ENCODE measurements at places on chromosomes 3 and 15.

DNA sequence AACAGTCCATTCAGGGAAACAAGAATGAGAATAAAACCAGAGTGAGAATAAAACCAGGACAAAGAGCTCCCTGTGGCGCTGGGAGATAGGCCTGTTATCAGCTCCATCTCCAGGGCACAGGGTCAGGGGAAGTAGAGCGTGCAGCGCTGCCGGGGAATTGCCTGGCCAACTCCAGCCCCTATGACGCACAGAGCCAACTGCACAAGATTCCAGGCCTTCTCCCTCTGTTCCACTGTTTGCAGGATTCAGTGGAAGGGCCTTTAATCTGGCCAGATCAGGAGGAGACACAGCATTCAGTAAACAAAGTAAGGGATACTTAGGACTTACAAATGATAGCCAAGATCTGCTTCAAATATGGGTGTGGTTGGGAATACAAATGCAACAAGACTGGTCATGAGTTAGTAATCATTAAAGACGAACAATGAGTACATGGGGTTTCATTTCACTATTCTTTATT lies 49.4 kb downstream of the ITGB5 start:
- DNase-seq = no peak

GRCh38 chr3:153980252-153980590 lies 141.0 kb upstream of the ARHGEF26 start:
- DNase-seq = no peak

DNA sequence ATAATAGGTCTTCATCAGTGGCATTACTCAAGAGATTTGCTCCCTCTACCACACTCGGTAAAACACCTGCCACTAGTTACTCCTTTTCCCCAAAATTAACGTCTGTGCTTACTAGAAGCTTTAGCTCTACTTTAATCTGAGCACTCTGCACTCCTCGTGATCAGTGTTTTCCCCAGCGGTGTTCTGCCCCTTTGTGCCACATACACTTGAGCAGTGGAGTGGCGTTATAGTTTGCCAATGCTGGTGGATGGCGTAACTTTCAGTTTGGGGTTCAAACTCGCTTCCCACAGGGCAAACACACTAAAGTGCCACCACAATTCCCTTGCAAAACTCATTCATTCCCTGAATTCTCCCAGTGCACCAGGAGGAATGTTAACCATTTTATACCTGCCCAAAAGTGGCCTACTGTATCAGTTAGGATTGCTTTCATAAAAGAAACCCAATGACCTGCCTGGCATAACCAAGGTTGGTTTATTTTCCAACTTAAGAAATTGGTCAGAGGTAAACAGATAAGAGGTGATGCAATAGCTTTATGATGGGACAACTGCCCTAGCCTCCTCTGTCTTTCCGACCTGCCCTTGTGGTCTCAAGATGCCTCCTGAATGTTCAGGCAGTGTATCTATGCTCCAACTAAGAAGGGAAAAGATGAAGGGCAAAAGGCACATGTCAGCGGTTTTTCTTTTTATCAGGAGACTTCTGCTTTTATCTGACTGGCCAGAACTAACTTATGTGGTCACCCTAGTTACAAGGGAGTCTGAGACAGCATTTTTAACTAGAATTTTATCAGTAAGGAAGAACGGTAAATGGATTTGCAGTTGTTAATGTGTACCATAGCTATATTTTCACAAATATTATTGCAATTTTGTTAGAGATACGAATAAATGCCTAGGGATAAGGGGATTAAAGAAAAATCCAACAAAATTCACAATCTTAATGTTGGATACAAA lies 83.9 kb downstream of the FSIP1 start:
- peak; percentile 15 for DNase-seq

DNA sequence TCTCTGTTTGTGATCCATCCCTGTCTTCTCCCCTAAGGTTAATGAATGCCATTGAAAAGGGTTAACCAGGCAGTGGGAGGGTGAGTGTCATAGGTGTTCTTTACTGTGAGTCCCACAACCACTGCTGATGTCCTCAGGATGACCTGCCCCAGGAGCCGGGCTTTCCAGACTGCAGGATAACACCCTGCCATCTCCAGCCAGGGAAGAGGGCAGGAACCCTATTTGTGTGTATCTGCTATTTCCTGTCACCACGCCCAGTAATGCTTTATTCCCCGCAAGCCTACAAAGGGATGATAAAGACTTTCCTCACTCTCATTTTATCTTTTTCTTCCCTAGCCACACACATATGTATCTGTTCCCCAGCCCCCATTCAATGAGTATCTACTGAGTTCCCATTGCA lies 15.6 kb upstream of the CTXND1 start:
- no peak for DNase-seq

GRCh38 chr3:60199306-60199705 lies 1051.9 kb downstream of the FHIT start:
- DNase-seq = no peak

DNA sequence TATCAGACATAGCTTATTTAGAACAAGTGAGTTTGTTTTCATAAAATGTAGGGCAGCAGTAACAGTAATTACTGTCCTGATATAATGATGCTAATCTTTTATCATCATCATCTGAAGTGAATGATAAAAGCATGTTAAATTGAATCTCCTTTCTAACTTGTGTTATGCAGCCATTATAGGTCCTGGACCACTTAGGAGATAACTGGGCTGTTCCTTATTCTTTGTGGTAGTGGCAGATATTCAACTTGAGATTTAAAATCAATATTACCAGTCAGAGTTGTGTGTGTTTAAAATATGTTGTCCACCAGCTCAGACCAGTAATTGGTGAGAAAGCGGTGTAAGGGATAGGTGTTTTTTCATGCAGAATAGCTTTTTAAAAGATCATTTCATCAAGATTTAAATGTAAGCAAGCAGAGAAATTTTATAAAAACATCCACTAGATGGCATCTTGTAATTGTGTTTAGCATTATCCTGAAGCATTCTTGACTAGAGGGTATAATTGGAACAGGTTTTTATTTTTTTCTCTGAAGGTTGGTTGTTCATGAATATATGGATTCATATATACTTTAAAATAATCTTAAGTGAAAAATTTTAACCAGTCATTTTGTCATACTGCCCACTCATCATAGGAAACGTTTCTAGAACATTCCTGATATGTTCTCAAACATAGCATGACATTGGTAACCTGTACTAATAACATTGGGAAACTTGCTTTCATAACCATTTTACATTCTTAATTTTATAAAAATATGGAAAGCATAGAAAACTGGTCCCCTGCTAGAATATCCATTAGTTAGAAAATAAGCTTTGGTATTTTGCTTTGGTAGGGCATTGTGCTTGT lies 153.9 kb downstream of the BBX start:
- peak; percentile 46 for DNase-seq

- DNase-seq = peak; percentile 99
These were observed at the start of gene APEH for GRCh38 chr3:49673715-49674496. Gene APEH, plus strand, starts transcription at chr3:49674351. Its CDS starts 51 bp downstream, at chr3:49674402.

DNA sequence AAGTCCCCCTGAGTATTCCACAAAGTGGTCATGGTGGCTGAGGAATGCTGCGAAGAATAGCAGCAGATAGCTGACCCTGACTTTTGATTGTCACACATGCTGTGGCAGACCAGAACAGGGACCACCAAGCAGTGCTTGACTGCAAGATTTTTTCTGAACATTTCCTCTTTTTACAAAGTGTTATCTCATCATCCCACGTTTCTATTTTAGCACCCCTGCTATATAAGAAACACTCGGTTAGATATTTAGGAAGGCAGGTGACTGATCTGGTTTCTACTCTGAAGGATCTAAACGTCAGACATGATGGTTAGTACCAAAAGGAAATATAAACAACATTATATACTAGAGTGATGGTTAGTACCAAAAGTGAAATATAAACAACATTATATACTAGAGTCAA lies 9.1 kb downstream of the SLC25A26 start:
- peak; percentile 26 for DNase-seq

GRCh38 chr3:5184499-5184898 lies 3.0 kb upstream of the EDEM1 start:
- DNase-seq = no peak

DNA sequence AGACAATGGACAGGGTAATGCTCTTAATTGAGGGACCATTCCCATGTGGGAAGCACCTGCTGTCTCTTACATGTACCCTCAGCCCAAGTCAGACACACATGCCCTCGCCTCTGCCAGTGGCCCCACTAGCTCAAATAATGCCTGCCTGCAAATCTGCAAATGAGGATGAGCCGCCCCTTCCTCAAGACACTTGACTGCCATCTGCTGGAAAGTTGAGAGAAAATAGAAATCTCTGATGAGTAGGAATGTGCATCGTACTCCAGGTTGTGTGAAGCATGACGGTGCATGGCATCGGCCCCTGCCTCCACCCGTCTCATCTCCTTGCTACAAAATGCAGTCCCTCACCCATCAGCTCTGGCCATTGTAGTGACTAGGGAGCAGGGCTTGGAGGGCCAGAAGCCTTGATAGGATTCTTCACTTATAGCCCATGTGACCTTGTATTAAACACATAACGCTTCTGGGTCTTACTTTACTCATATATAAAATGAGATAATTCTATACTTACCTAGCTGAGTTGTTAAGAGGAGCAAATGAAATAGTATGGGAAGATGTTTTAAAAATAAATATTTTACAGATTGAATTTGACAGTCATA lies 6.3 kb upstream of the SCN5A start:
- DNase-seq = peak; percentile 69

GRCh38 chr3:9898467-9899241 lies 4.0 kb upstream of the IL17RE start:
- no peak for DNase-seq

DNA sequence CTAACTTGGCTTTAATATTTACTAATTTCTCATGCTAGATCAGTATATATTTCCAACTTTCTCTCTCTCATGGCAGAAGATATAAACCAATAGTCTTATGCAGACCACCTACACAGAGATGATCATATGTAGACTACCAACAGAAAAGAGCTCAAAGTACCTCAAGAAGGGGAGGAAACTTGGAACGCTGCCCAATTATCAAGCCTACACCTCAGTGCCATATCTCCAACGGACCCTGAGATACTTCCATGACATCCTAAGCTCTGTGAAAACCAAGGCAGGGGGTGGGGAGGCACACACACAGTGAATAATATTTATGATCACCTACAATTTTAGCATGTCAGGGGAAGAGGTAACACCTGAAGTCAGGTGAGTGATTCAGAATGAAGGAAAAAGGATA lies 100.6 kb downstream of the STAG1 start:
- DNase-seq = no peak

- DNase-seq = no peak
These were observed 48.8 kb downstream of the ACAP2 start for GRCh38 chr3:195394024-195394423.

DNA sequence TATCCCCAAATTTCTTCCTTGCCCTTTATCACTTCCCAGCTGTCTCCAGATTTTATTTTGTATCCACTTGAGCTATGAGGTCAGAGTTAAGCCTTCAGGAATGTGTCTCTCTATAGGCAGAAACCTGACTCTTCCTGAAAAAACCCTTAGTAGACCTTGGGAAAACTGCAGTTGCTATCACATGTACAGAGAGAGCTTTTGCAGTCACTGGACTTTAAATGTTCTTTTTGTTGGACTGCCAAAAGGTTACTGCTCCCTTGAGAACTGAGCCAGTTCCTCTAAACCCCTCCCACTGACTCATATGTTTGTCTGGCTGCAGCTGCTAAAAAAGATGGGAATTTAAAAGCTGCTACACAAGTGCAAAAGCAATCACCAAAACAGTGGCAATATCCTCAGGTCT lies 169.1 kb upstream of the CCDC54 start:
- DNase-seq = peak; percentile 4

DNA sequence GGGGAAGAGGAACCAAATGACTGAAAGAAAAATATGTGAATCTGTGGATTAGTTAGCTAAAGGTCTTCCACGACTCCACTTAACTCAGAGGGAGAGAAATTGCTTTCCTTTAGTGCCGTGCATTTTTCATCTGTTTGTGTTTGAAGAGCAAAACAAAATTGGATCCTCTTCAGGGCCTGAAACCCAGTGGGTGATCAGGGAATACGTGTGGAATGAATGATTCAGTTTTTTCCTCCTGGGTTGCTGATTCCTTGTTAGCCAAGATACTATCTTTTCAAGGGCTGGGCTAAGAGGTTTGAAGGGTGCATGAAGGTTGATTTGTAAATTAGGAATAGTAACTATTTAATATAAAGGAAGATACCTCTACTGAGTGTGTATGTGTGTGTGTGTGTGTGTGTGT lies 61.0 kb downstream of the TPRG1 start:
- DNase-seq = no peak

DNA sequence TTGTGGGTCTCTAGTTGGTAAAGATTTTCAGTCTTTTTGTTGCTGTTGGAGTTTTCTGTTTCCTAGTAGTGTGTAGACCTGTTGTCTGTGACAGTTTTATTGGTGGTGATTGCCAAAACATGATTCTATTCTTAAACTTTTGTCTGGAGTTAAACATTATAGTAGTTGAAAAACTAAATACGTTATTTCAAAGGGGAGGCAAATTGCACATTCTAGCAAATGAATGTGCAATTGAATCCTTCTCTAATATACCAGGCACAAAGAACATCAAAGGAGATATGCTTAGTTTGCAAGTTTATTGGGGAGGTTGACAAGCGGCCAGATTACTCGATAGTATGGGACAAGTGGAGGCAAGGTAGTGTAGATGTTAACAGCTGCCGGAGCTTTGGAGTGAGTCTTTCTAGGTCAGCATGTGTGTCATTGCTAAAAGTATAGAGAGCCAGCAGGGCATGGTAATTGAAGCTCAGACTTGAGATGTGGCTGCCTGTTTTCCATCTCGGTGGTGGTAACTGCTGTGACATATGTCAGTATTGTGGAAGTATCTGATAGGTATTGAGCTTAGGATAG lies 20.6 kb downstream of the CHD2 start:
- DNase-seq = no peak

DNA sequence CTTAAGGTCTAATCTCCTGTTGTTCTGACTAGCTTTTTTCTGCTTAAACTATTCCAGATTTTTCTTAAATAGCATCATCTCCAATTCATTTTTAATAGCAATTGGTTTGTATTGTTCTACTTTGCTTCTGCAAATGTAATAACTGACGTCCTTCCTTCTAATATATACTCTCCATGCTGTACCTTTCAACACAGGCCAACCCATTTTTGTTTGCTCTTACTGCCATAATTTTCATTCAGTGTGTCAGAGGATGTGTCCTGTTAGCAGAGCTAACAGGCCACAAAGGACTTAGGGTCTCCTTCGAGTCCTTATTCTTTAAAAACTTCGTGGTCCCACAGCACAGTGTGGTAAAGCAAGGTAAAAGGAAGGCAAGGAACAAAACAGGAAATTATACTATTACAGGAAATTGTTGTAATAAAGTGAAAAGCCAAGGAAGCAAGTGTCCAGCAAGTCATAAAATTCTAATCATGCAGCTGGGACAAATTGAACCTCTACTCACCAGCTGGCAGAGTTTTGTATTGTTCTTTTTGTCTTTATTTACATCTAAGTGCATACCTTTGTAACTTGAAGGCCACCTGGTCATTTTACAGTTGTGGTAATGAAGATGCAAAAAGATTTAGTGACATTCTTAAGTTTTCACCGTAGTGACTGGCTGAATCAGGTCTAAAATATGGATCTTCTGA lies 64.9 kb upstream of the ZBTB20 start:
- no peak for DNase-seq

- DNase-seq = no peak
These were observed 225.6 kb upstream of the UBE2E1 start for GRCh38 chr3:23580096-23580713.
